ENCODE measurements at places on chromosomes 4 and X.

- DNase-seq = no peak
Measured at GRCh38 chr4:46852800-46853199, 56.2 kb downstream of the COX7B2 start.

DNA sequence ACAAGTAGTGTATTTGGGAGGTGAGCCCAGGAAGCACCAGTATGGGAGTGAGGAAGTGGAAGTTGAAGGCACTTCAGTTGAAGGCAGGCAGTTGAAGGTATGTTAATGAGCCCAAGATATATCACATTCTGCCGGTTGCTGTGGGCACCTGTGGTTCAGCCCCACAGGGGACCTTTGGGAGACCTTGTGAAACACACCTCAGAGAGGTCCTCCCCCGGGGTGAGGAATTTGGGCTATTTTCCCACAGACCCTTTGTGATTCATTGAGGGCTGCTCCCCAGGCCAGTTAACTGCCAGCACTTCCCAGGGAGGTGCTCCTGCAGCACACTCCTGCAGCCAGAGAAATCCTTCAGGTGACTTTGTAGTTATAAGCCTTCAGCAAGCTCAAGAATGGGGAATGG, 45.9 kb downstream of the PTCHD1 start:
- DNase-seq = no peak

- peak; percentile 40 for DNase-seq
Measured at GRCh38 chr4:102420563-102421398, 75.5 kb upstream of the SLC39A8 start.

- DNase-seq = no peak
Measured at GRCh38 chr4:159267869-159268285, 165.0 kb downstream of the RAPGEF2 start.
